ENCODE measurements at places on chromosomes 1 and 21.

DNA sequence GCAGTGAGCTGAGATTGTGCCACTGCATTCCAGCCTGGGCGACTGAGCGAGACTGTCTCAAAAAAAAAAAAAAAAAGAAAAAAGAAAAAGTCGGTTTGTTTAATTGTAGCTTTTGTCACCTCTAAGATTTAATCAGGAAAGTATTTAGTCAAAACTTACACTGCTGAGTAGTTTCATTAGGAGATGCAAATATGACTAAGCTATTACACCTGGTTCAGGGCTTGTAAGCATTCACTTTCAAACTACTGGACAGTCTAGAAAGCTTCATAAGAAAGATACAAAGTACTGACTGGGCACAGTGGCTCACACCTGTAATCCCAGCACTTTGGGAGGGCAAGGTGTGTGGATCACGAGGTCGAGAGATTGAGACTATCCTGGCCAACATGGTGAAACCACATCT lies 75.9 kb upstream of the CACYBP start:
- DNase-seq: no peak

DNA sequence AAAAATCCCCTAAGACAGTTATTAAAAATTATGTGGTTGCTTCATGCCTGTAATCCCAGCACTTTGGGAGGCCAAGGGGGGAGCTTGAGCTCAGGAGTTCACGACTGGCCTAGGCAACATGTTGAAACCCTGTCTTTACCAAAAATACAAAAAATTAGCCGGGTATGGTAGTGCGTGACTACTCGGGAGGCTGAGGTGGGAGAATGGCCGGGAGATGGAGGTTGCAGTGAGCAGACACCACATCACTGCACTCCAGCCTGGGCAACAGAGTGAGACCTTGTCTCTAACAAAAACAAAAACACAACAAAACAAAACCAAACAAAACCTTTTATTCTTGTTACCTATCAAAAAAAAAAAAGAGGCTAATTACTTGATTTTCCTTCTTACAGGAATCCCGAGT lies 2.1 kb downstream of the ELK4 start:
- no peak for DNase-seq

- no peak for DNase-seq
These were observed 45.3 kb upstream of the EPHA8 start for GRCh38 chr1:22517956-22518355.

GRCh38 chr1:116224111-116224510 lies 112.9 kb downstream of the MAB21L3 start:
- DNase-seq: no peak

DNA sequence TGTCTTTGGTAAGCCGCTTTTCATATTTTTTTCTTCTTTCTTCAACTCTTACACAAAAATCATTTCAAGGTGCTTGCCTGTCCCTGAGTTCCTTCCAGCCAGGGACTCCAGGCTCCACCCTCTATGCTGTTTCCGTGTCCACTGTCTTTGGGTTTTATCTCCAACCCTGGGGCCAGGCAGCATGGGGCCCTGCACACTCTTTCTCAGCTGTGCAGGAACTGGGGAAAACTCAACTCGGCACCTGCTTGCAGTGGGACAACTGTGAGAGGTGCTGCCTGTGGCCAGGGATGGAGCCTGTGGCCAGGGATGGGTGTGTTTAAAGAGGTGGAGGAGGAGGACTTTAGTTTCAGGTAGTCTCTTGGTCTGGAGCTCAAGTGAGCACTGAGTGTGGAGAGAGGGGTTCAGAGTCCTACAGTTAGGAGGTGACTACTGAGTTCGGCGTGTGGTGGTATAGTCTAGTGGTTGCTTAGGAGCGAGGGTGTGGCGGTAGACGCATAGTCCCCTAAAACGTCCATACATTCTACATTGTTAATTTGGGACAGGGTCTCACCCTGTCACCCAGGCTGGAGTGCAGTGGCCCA lies 13.4 kb downstream of the TNFRSF8 start:
- DNase-seq: no peak

- no peak for DNase-seq
These were observed 8.0 kb upstream of the FOXJ3 start for GRCh38 chr1:42343049-42343448.

GRCh38 chr1:226481133-226481532 lies 67.4 kb upstream of the STUM start:
- DNase-seq: no peak

DNA sequence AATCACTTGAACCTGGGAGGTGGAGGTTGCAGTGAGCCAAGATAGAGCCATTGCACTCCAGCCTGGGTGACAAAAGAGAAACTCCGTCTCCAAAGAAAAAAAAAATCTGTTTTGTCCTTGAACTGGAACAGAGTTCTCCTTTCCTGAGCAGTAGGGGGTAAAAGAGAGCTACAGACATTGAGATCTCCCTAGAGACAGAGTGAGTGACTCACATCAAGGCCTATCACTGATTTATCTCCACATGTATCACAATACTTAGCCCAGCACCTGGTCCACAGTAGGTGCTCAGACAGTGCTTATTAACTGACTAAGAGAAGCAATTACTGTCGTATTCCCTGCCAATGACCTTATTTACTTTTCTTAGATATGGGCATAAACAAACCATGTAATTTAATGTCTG lies 354.1 kb upstream of the C1orf87 start:
- no peak for DNase-seq

- no peak for DNase-seq
These were observed 122.7 kb downstream of the UCHL5 start for GRCh38 chr1:192936313-192937018.
